ENCODE measurements at places on chromosomes 16 and 17.

DNA sequence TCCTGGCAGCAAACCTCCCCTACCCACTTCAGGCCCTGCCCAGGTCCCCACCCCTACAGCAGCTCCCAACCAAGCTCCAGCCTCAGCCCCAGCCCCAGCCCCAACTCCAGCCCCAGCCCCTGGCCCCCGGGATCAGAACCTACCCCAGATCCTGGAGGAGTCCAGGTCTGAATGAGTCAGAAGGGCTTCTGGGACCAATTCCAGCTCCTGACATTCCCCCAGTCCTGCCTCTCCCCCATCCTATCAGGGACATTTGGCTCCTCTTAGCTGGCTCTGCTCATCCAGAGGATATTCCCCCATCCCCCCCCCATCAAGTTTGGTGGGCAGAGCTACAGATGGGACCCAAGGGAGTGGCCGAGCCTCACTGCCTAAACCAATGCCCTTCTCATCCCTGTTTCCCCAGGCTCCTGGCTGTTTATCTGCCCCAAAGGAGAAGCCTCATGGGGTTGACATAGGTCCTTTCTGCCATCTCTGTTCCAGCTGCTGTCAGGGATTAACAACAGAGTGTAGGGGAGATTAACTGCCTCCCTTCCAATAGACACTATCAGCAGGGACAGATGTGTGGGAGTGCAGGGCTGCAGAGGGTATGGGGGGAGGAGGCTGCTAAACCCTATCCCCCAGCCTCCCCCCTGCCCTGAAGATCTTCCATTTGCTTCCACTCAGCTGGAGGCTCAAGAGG is 16.5 kb downstream of the CNTNAP1 start:
- no peak for DNase-seq

DNA sequence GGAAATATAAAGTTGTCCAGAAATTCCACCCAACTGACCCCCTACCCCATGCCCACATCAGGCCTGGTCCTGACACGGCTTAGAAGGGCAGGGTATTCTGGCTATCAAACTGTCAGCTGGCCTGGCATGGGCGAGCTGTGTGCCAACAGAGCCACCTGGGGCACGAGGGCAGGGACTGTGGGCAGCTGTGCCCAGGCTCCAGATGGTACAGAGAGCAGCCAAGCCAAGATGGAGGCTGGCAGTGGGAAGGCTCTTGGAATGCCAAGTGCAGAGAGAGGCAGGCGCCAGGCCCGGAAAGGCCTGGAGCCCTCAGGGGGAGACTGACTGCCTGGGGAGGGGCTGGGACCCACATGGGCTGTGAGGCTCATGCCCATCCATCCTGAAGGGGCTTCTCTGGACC is 24.3 kb upstream of the PHF12 start:
- DNase-seq, result no peak

GRCh38 chr17:57085448-57086068 is 512 bp downstream of the AKAP1 start:
- peak; percentile 78 for DNase-seq

DNA sequence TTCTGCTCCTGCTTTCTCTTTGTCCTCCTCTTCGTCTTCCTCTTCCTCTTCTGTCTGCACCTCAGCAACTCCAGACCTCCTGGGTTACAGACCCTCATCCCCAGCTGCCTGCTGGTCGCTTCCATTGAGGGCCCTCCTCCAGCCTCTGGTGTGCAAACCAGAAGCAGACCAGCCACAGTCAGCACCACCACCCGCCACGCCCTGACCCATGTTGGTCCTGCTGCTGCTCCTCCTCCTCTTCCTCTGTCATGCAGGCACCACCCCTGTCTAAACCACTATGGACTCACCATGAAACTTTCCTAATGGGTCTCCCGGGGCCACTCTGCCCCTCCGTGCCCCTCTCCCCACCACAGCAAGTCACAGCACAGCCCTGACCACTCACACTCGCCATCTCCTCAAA is 11.4 kb upstream of the OGFOD3 start:
- no peak for DNase-seq

- DNase-seq, result no peak
Measured at GRCh38 chr16:67350324-67350723, 23.7 kb downstream of the LRRC36 start.

- peak; percentile 83 for DNase-seq
Measured at GRCh38 chr17:77441130-77441920, 300.6 kb downstream of the SEC14L1 start.

DNA sequence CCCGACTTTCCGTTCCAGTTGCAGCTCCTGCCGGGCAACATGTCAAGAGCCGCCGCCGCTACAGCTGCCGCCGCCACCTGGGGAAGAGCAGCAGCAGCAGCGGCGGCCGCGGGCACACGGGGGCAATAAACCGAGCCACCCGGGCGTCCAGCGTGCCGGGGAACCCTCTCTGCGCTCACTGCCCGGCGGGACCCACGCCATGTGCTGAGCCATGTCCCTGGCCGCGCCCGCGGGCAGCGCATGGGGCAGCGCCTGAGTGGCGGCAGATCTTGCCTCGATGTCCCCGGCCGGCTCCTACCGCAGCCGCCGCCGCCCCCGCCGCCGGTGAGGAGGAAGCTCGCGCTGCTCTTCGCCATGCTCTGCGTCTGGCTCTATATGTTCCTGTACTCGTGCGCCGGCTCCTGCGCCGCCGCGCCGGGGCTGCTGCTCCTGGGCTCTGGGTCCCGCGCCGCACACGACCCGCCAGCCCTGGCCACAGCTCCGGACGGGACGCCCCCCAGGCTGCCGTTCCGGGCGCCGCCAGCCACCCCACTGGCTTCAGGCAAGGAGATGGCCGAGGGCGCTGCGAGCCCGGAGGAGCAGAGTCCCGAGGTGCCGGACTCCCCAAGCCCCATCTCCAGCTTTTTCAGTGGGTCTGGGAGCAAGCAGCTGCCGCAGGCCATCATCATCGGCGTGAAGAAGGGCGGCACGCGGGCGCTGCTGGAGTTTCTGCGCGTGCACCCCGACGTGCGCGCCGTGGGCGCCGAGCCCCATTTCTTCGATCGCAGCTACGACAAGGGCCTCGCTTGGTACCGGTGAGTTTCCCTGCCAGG is 604 bp downstream of the HS3ST3B1 start:
- peak; percentile 57 for DNase-seq

DNA sequence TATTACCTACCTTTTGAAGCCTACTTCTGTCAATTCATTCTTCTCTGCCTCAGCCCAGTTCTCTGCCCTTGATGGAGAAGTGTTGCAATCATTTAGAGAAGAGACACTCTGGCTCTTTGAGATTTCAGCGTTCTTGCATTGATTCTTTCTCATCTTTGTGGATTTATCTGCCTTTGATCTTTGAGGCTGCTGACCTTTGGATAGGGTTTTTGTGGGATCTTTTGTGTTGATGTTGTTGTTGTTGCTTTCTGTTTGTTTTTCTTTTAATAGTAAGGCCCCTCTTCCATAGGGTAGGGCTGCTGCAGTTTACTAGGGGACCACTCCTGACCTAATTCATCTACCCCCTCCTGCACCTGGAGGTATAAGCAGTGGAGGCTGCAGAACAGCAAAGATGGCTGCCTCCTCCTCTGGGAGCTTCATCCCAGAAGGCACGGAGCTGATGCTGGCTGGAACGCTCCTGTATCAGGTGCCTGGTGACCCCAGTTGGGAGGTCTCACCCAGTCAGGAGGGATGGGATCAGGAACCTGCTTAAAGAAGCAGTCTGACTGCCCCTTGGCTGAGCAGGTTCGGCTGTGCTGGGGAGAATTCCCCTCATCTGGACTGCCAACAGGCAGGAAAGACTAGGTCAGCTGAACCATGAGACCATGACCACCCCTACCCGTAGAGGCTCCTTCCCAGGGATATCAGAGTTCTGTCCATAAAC is 28.0 kb downstream of the NFATC3 start:
- DNase-seq, result no peak

GRCh38 chr17:77266891-77267341 is 126.1 kb downstream of the SEC14L1 start:
- DNase-seq, result no peak

GRCh38 chr16:11791144-11791828 is 5.8 kb downstream of the ZC3H7A start:
- no peak for DNase-seq
